ENCODE measurements at places on chromosomes 1 and 21. TPM values are rescaled to one million over a fixed set of nuclear protein-coding genes. Genes with fewer than 3 reads are reported as not detected.

Gene SHE
- 0.05 TPM for total RNA-seq

Gene UBIAD1
- 25.1 TPM for total RNA-seq

Gene HSF2BP
- 0.97 TPM for total RNA-seq

DNA sequence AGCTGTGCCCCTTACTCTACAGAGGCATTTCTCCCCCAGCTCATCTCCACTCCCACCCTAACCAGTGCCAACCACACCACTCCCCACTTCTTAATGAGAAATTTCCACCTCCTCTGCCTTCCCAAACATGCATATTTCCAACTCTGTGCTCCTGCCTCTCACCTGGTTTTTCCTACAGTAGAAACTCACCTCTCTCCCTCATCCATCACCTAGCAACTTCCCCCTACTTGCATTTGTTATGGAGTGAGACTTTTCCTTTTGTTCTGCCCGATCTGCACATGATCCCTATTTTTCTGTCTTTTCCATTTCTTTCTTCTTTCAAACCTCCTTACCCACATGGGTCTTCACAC is 11.9 kb downstream of the RGS8 start:
- DNase-seq = no peak

GRCh38 chr1:38179483-38179882 is 132.9 kb upstream of the POU3F1 start:
- DNase-seq = no peak

DNA sequence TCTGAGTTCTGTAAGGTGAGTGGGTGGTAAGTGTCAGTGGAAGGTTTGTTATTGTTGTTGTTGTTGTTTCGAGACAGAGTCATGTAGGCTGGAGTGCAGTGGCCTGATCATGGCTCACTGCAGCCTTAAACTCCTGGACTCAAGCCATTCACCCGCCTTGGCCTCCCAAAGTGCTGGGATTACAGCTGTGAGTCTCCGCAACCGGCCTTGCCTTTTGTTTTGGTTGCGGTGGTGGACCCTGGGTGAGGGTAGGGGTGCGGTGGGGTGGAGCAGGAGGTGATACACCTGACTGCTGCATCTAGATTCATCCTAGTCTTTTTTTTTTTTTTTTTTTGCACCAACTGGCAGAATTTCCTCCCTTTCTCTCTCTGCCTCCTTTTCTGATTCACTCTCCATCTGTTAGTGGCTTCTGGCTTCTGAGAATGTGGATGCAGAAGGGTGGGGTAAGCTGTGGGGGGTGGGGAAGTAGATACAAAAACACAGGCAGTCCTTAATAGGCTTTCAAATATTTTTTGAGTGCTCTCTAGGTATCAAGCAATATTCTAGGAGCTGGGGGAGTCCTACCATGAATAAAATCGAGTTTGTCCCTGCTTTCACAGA is 4.6 kb upstream of the GMEB1 start:
- no peak for DNase-seq

- no peak for DNase-seq
Measured at GRCh38 chr1:115400426-115400825, 62.4 kb upstream of the NGF start.

- no peak for DNase-seq
Measured at GRCh38 chr1:105632342-105633196, 1423.9 kb upstream of the PRMT6 start.

DNA sequence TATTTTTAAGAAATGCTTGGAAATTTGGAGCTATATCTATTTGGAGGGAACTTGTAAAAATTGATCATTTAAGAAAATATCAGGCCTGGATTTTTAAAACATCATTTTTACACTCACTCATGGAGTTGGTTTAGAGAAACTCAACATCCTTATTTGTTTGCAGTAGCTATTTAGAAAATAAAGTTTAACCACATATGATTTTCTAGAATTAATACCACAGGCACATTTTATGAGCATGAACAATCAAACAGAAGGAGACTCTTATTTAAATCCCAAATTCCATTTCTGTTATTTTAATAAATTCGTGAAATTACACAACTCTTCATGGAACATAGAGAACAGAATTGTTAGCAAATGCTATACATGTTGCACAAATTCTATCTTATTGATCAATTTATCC is 3.2 kb downstream of the CDKN2C start:
- DNase-seq = no peak

DNA sequence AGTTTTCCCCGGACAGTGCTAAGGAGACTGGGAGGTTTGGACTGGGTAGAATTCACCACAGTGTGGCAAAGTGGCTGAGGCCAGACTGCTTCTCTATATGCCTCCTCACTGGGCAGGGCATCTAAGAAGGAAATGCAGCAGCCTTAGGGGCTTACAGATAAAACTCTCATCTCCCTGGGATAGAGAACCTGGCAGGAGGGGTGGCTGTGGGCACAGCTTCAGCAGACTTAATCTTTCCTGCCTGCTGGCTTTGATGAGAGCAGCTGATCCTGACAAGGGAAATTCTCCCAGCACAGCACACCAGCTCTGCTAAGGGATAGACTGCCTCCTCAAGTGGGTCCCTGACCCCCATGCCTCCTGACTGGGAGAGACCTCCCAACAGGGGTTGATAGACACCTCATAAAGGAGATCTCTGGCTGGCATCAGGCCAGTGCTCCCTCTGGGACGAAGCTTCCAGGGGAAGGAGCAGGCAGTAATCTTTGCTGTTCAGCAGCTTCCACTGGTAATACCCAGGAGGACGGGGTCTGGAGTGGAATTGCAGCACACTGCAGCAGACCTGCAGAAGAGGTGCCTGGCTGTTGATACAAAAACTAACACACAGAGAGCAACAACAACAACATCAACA is 25.2 kb downstream of the KIFAP3 start:
- no peak for DNase-seq

GRCh38 chr1:76274718-76275117 is 200.2 kb downstream of the ST6GALNAC3 start:
- no peak for DNase-seq
